ENCODE measurements at places on chromosomes 3 and 15. TPM values are rescaled to one million over a fixed set of nuclear protein-coding genes. Genes with fewer than 3 reads are reported as not detected.

GRCh38 chr3:133032301-133032700 is 5.9 kb upstream of the TMEM108 start:
- no peak for DNase-seq

GRCh38 chr3:195072916-195073564 is 197.9 kb downstream of the XXYLT1 start:
- no peak for DNase-seq

GNAT1 gene
- not detected for total RNA-seq

ATP13A3 gene
- total RNA-seq: 237 TPM

- no peak for DNase-seq
Measured at GRCh38 chr15:51114437-51115119, 19.9 kb upstream of the TNFAIP8L3 start.

DNA sequence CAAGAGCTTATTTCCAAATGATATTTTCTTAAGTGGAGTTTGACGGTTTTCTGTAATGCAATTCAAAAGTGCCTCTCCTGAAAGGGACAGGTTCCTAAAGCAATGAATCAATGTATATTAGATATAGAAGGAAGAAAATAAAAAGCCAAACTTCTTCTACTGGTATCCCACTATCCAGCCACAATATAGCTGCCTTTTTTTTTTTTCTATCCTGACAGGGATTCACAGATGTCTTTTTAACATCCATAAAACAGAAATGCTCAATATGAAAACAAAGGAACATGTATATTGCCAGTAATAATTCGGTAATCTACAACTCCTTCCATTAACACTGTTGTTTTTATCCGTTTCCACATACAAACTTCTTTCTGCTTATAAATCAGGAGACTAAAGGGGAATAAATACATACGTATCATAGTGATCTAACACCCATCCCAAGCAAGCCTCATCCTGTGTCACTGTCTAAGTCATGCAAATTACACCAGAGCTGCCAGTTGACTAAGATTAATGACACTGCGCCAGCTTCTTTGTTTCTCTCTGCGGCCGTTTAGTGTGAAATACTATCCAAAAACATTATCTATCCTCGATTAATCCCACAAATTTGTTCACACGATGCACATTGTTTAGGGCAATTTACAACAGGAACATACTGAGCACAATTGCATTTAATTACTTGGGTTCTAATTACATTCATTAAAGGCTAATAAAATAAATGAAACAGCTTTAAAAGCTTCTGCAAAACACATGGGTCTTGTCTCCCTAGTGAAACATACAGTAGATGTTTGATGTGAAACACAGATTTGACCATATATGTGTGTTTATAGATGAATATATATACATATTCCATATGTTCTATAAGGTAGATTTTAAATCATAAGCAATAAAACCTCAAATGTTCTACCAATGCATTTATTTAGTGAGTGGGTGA is 51.9 kb upstream of the CDIN1 start:
- DNase-seq: no peak

DNA sequence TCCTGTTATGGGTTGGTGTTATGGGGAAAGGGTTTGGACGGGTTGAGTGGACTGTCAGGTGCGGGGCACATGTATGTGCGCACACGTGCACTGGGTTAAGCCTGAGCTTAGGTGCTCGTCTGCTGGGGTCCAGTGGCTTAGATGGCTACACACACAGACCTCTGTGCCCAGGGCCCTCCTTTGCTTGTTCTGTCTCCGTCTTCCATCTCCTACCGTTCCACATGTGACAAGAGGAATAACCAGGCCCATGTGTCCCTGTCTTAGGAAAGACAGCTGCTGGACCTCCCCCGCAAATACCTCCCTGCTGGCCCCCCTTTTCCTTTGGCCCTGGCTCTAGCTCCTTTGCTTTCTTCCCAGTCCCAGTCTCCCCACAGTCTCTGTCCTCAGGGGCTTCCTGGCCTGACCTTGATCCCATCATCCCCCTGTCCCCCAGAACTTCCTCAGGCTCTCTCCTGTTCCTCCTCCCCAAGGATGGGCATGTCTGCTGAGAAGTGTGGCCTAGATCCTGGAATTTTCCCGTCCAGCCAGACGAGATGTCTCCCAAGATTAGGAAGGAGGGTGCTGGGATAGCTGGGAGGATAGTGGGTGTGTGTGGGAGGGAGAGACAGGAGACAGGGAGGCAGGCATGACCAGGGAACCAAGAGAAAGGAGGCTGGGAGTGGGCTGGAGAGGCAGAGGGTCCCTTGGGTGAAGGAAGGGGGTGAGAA is 797 bp upstream of the THPO start:
- no peak for DNase-seq

- DNase-seq: peak; percentile 2
Measured at GRCh38 chr3:11845651-11846050, 1.0 kb downstream of the TAMM41 start.

WDR93 gene
- total RNA-seq: not detected

GRCh38 chr3:12479919-12480427 is 4.3 kb upstream of the TSEN2 start:
- peak; percentile 35 for DNase-seq

- DNase-seq: no peak
Measured at GRCh38 chr15:41882689-41883483, 11.0 kb downstream of the SPTBN5 start.

DNA sequence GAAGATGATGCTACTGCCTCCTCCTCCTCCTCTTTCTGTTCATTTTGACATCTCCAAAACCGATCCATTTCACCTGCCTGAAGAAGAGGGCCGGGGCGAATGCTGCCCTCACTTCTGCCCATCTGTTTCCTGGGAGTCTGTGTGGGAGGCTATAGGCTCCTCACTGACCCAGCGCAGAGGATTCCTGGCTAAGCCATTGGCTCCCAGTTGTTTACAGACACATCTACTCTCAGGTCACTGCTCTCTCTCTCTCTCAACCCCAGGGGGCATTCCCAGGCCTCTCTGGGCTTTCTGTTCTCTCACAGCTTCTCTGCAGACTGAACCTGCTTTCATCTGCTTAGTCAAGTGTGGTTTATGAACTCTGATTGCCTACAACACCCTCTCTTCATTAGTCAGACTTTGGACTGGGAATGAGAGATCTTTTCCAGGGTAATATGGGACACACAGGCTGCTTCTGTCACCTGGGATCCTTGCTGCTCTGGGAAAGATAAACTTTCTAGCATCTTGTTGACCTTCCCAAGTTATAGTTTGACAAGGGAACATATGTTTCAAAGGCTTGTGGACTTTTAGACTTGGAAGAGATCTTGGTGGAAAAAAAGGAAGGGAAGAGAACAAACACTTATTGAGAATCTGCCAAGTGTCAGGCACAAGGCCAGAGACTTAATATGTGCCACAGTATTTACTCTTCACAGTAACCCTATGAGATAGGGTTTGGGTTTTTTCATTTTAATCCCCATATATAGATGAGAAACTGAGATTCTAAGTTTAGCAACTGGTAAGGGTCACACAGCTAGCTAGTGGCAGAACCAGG is 30.2 kb upstream of the USP3 start:
- DNase-seq: peak; percentile 32

SERPINI2 gene
- not detected for total RNA-seq

GRCh38 chr3:158297940-158298339 is 188.1 kb downstream of the RSRC1 start:
- DNase-seq: no peak

TMEM39A gene
- total RNA-seq: 54.3 TPM

PLSCR2 gene
- total RNA-seq: 2.9 TPM

FOXL2NB gene
- total RNA-seq: 0.51 TPM

DNA sequence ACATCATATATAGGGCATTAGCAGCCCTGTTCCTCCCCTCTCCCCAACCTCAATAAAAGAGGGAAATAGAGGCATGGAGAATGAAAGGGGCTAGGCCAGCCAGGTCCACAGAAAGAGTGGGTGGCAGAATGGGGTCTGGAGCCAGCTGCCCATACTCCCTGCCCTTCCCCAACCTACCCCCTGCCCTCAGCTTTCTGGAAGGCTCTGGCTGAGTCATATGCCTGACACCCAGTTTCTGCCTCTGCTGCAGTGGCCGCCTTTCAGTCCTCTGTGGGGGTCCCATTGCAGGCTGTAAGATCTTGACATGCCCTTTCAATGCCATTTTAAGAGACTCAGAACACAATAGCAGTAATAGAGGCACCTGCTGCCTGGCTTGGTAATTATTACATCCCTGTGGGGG is 95.7 kb downstream of the LINGO1 start:
- no peak for DNase-seq

GRCh38 chr3:72848703-72849081 is 447 bp upstream of the SHQ1 start:
- DNase-seq: no peak

DNA sequence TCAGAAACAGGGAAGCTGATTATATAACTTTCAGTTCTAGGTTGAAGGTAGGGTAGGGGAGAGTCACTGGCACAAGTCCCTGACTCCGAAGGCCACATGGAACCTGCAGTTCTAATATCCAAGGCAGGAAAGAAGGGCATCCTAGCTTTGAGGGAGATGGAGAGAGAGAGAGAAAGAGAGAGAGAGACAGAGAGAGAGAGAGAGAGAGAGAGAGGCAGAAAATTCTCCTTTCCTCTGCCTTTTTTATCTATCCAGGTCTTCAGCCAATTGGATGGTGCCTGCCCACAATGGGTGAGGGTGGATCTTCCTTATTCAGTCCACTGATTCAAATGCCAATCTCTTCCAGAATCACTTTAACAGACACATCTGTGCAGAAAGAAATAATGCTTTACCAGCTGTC is 35.7 kb upstream of the TMEM45A start:
- no peak for DNase-seq

DNA sequence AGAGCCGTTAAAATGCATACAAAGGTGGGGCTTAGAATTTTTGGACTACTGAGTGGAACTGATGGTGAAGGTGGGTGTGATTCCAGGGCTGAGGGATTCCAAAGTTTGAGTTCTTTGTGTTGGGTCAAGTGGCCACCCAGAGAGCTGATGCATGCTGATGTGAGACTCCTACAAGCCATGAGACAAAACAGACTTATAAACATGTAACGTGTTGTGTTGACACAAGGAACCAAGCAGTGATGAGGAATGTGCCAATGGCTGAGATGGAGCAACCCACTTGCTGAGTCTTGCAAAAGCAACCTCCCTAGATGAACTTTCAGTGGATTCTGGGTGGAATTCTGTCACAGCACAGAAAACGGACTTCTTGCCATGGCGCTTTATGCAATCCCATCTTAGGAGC is 289.0 kb downstream of the TLE3 start:
- no peak for DNase-seq

ZNF80 gene
- not detected for total RNA-seq

DNA sequence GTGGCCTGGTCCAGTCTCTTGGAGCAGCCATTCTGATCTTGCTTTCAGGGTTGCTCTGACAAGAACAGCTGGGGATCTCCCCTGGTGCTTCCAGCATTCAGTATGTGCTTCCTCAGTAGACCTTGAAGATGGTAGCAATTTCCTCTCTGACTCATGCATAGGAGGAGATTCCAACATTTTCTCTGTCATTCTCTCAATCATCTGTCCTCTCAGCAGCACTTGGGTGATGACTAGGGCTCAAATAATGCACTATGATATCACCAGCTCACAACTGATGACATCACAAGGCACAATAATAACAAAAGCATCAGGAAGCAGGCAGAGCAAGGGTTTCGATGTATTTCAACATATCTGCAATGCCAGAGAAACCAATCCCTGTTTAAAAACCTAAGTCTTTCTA is 52.7 kb downstream of the NFKBIZ start:
- DNase-seq: no peak

DNA sequence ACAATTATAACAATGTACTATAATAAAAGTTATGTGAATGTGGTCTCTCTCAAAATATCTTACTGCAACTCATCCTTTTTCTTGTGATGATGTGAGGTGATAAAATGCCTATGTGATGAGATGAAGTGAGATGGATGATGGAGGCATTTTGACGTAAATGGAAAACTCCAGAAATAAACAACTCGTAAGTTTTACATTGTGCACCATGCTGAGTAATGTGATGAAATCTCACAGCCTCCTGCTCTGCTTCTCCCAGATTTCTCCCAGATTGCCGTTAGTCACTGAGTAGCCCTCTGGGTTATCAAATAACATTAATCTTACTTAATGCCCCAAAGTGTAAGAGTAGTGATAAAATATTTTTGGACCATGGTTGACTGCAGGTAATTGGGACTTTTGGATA is 64.8 kb upstream of the SLCO2A1 start:
- no peak for DNase-seq

DNA sequence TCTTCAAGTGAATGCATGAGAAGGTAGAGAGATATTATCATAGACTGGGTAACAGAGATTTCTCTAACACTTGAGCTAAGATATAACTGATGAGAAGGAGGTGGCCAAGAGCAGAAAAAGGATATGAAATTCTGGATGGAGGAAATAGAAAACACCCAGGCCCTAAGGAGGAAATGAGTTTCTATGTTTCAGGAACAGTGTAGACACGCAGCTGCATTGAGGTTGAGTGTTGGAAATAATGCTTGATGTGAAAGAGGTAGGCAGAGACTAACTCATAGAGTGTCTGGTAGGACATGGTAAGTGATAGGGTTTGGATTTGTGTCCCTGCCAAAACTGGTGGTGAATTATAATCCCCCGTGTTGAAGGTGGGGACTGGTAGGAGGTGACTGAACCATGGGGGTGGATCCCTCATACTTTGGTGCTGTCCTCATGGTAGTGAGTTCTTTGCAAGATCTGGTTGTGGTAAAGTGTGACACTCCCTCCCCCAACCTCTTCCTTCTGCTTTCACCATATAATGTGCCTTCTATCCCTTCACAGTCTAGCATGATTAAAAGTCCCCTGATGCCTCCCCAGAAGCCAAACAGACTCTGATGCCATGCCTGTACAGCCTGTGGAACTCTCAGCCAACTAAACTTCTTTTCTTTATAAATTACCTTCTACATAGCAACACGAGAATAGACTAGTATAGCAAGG is 787.3 kb downstream of the EDEM1 start:
- DNase-seq: no peak

DNA sequence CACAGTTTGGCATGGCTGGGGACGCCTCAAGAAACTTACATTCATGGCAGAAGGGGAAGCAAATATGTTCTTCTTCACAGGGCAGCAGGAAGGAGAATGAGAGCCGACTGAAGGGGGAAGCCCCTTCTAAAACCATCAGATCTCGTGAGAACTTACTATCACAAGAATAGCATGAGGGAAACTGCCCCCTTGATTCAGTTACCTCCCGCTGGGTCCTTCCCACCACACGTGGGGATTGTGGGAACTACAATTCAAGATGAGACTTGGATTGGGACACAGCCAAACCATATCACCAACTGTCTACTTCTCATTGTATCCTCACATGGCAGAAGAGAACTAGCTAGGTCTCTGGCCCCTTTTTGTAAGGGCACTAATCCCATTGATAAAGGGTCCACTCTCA is 30.5 kb downstream of the CCDC32 start:
- no peak for DNase-seq

CTSH gene
- 433 TPM for total RNA-seq

DNA sequence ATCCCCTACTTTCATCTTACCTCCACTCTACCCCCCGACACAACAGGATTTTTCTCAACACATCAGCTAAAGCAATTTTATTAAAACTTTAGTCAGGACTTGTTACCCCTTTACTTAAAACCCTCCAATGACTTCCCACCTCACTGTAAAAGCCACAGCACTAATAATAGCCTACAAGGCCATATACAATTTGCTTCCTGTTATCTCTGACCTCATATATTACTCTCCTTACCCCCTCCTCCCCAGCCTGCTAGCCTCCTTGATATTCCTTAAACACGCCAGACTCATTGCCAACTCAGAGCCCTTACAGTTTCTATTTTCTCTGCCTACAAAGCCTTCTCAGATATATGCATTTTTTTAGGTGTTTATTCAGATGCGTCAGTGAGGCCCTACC is 54.4 kb downstream of the DCUN1D1 start:
- DNase-seq: no peak

All from Calu3 (cell line).